Activated CD4-positive, alpha-beta T cell treated with anti-CD3 and anti-CD28 coated beads, Interleukin-2, amount 10 ng/mL, durations not matched to agents 24 days and 14 days (primary cell): ENCODE measurements at places on chromosomes 13 and 19.

DNA sequence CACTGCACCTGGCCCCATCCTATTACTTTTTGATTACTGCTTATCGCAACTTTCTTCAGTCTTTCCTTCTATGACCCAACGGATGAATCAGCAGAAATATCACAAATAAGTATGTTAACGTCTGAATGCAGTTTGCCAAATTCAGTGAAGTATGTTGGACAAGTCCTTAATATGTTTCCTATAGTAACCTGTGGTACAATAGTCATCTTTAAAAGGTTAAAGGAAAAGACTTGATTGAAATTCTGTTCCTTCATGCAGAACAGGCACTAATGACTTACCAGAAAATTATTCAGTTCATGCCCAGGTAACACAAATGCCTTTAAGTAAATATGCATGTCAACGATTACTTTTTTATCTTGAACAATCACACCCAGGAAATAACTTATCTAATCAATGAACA is 242.6 kb downstream of the KCTD12 start:
- no peak for DNase-seq

DNA sequence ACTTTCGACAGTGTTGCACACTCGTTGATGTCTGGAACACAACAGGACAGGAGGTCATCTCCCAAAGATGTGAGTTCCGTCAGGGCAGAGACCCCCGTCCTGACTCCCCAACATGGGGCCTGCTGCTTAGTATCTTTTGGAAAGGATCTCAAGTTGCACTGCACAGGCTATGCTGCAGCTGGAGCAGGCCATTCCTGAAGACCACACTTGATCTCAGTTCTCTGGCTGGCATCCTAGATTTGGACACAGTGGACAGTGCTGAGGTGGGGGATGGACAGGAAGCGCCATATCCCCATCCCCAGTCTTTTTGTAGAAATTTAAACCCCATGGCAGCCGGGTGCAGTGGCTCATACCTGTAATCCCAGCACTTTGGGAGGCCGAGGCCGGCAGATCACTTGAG is 5.9 kb downstream of the ADGRE2 start:
- no peak for DNase-seq

GRCh38 chr13:50742968-50743367 is 100.5 kb downstream of the DLEU7 start:
- no peak for DNase-seq

GRCh38 chr13:44680746-44681355 is 104.7 kb upstream of the TSC22D1 start:
- no peak for DNase-seq
